NCI-H345 (cell line): ENCODE measurements at places on chromosomes 1 and 21.

GRCh38 chr1:58460469-58460868 is 86.1 kb downstream of the OMA1 start:
- no peak for DNase-seq

GRCh38 chr1:4640931-4641330 is 13.5 kb upstream of the AJAP1 start:
- DNase-seq: no peak

GRCh38 chr21:38596264-38597042 is 98.2 kb upstream of the ERG start:
- peak; percentile 46 for DNase-seq

- DNase-seq: peak; percentile 39
These were observed 759 bp downstream of the AHCTF1 start for GRCh38 chr1:246930830-246931548.

DNA sequence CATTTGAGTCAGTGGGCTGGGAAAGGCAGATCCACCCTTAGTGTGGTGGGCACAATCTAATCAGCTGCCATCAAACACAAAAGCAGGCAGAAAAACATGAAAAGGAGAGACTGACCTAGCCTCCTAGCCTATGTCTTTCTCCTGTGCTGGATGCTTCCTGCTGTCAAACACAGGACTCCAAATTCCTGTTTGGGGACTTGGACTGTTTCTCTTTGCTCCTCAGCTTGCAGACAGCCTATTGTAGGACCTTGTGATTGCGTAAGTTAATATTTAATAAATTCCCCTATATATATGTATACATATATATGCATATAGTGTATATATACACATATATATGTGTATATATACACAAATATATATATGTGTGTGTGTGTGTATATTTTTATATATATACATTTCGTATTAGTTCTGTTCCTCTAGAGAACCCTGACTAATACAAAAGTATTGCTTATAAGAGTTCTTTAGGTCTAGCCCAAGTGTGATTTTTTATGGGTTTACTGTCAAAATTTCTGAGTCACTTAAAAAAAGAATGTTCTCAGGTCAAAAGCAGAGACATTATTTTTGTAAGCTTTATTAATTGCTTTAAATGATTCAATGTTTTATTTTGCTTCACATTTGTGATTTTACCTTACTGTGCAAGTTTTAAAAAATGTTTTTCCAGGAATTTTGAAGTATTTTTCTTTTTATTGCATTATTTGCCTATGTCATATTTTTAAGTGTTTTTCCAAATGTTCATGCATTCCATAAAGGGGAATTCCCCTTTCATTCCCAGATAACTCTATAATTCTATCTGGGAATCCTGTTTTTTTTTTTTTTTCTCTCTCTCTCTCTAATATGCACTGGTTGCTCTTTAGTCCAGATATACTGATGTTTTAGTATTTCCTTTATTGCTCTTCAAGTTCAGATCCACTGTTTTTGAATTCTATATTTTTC is 92.1 kb upstream of the ADAMTS5 start:
- no peak for DNase-seq

GRCh38 chr1:222794656-222795474 is 20.0 kb upstream of the DISP1 start:
- no peak for DNase-seq

GRCh38 chr1:187122566-187122965 is 293.8 kb downstream of the PLA2G4A start:
- no peak for DNase-seq

DNA sequence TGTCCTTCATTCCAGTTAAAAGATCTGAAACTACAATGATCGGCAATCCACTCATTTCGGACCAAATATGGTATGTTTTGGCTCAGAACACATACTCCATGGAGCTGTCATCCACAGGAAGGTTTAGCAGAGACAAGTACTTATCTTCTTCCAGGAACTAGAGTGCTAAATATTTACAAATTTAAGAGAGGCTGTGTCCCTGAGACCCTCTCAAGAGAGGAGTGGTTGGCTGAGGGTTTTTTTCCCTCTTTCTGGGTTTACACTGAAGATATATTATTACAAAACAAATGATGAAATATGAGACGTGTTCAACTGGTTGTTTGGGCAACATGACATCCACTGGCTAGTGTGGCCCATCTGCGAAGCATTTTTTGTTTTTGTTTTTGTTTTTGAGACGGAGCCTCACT is 25.9 kb upstream of the NID1 start:
- DNase-seq: no peak

DNA sequence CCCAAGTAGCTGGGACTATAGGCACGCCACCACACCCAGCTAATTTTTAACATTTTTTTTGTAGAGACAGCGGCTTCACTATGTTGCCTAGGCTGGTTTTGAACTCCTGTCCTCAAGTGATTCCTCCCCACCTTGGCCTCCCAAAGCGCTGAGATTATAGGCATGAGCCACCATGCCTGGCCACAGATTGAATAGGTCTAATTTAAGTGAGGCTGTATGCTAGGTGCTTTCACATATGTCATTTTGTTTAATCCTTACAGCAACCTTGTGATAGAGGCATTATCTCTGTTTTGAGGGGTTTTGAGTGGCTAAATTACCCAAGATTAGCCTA is 7.2 kb downstream of the INTS3 start:
- no peak for DNase-seq

DNA sequence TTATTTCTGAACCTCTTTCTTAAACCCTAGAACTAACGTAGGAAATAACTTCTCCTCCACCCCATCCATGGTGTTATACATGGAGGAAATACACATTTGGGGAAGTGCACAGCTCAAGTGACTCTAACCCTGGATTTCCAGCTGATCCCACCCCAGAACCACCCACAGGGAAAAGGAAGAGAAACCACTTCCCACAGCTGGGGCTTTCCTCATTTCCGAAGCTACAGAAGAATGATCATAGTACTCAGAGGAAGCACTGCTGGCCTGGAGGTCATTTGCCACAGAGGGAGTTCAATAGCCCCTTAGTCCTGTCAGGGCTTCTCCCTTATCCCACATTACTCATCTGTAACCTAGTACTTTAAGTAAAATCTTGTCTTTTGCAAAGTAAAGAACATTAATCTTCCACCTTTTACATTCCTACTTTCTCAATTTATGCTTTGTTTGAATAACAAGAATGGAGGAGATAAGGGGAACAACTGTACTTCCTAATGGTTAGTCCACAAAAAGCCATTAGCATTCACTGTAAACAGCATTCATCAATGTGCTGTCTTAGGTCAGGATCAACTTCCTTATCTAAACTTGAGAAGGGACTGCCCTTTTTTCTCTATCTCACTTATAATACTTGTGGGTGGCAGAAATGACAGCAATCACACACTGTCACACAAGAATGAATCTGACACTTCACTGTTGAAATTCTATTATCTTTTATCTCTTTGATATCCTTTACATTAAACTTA is 63.0 kb upstream of the RGS1 start:
- DNase-seq: no peak

DNA sequence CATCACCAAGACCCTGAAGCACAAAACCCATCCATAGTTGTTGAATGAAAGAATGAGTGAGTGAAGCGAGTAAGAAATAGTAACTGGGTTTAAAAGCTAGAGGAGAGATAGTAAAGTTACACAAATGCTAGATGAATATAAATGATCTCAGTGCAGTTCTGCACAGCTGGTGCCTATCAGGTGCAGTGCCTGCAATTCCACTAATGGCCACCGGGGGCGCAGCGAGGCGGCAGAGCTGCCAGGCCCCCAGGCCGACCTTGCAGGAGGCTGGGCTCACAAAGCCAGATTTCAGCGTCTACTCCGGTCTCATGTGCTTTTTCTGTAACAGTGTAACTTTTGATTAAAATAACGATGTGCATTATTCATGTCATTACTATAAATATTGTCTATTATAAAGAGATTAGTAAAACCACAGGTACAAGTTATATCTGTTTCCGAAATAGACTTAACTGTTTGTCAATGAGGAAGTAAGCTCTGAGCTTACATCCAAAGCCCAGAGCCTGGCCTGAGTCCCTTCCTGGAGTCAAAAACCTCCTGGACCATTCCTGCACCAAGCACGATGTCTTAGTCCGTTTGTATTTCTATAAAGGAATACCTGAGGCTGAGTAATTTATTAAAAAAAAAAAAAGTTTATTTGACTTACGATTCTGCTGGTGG is 477.6 kb downstream of the NPHP4 start:
- peak; percentile 78 for DNase-seq

GRCh38 chr1:112628516-112628915 is 8.9 kb downstream of the CAPZA1 start:
- DNase-seq: no peak
